ENCODE measurements at places on chromosomes 7 and 10.

GRCh38 chr7:22561895-22562593 is 62.1 kb upstream of the STEAP1B start:
- DNase-seq: no peak

- DNase-seq: no peak
These were observed 15.3 kb downstream of the PLXNA4 start for GRCh38 chr7:132560825-132561529.

GRCh38 chr7:17038783-17039170 is 157.0 kb upstream of the AGR3 start:
- DNase-seq: no peak

DNA sequence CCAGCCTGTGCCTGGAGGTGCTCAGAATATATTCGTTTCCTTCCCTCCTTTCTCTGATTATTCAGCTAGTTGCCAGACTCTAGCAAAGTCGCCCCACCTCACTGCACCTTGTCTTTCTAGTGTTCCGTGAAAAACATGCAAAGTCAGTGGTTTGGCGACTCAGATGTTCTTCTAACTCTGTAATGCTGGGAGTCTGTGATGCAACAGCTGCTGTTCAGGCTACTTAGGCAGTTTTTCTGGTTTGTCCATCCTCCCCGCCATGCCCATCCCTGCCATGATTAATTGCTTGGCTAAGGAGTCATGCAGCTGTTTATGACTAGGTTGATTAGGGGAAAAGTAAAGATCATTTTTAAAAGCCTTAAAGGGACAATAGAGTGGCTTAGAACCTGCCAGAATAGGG is 99.4 kb downstream of the MTPN start:
- no peak for DNase-seq

DNA sequence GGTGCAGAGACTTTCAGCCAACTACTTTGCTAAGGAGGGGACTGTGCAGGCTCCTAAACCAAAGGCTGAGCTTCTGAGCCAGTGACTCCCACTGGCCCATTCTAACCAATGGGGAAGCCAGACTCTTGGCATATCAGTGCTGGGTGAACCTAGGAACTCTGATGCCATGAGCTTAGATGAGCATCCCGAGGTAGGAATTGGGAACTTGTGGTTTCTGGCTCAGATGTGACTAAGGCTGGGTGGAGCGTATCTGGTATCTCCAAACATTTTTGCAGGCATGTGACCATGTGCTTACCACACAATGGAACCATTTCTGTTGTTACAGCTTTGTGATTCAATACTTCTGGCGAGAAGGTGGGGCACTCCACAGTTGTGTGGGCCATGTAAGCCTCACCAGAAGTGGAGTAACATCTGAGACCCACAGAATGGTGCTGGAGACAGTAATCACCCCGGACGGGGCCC is 2.5 kb upstream of the AVPI1 start:
- DNase-seq: no peak

- no peak for DNase-seq
These were observed 179 bp downstream of the PDE1C start for GRCh38 chr7:32070051-32070405.

DNA sequence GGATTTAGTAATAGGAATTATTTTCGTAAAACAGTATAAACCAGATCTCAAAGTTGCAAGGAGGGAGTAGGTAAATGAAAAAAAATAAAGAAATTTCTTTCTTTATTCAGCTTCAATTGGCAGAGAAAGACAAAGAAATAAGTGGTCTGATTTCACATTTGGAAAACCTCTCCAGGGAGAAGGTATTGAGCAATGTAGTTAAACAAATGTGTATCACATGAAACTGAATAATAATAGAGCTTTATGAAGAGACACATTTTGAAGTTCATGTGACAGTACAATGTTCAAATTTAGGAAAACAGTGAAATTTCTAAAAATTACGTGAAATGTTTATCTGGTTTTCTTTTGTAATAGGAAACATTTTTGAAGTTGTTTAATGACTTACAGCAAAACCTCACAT is 63.0 kb downstream of the TAX1BP1 start:
- DNase-seq: no peak

DNA sequence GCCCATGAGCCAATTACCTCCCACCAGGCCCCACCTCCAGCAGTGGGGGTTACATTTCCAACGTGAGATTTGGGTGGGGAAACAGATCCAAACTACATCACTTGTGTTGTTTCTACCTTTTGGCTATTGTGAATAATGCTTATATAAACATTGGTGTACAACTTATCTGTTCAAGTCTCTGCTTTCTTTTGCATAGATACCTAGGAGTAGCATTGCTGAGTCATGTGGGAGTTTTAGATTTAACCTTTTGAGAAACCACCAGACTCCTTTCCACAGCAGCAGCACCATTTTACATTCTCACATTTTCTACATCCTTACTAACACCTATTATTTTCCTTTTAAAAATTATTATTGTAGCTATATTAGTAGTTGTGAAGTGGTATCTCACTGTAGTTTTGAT is 14.4 kb upstream of the FRA10AC1 start:
- no peak for DNase-seq

- DNase-seq: no peak
These were observed 16.5 kb downstream of the ECHDC3 start for GRCh38 chr10:11758527-11759236.

- no peak for DNase-seq
These were observed 214.4 kb downstream of the CREB5 start for GRCh38 chr7:28626624-28627262.

GRCh38 chr7:16040346-16040745 is 353.9 kb upstream of the MEOX2 start:
- DNase-seq: no peak

DNA sequence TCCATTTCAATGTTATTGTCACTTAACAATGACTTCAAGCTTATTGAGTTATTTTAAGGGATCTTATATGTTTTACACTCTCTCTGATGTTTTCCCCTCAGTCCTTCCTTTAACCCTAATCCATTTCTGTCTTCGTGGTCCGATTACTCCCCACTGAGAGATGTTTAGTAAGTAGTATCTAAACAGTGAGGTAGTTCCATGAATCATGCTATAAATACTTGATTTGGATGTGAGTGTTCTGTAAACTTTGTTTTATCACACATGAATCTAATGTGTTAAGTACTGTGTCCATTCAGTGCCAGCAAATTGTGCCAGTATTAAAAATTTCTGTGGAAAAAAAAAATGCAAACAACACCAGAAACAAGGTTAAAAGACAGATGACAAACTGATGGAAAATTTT is 18.6 kb downstream of the RPP30 start:
- DNase-seq: no peak

DNA sequence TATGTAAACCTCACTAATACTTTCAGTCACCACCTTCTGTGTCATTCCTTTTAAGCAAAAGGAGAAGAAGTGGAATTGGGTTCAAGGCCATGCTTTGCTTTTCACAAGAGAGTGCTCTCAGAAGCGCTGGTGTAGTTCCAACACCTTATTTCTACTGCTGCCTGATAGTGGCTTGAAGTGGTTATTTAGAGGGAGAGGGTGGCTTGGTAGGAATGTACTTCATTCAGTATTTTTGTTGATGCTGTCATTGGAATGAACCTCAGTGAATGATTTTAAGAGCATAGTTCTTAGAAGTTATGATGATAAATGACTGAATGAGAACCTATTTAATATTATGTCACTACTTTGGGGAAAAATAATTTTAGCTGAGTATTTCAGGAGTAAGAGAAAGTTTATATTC is 396.7 kb downstream of the EXOC4 start:
- DNase-seq: no peak

GRCh38 chr10:21217107-21217506 is 308.4 kb downstream of the SKIDA1 start:
- no peak for DNase-seq

DNA sequence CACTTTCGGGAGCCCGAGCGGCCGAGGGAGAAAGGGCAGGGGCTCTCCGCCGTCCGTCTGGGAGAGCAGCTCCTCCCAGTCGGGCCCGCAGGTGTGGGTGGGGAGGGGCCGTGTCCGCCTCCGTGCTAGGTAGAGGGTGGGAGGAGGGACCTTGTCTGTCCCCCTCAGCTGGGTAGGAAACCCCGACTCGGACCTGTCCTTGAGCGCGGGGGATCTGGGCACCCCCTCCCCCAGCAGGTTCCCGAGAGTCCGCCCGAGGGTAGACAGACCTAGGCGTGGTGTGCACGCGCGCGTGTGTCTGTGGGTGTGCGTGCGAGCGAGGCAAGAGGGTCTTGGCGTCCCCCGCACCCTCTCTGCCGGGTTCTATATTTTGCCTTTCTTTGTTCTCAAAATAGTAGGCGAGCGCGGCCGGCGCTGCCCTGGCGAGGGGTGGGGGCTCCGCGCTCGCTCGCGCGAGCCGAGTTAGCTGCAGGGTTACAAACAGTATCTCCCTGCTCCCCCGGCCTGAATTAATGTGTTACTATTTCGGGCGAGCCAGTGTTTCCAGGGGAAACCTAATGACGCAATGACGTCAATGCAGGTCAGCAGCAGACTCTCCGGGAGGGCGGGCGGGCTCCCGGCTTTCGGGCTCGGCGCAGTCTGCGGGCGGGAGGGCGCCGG is 73.9 kb upstream of the LEP start:
- DNase-seq: no peak

DNA sequence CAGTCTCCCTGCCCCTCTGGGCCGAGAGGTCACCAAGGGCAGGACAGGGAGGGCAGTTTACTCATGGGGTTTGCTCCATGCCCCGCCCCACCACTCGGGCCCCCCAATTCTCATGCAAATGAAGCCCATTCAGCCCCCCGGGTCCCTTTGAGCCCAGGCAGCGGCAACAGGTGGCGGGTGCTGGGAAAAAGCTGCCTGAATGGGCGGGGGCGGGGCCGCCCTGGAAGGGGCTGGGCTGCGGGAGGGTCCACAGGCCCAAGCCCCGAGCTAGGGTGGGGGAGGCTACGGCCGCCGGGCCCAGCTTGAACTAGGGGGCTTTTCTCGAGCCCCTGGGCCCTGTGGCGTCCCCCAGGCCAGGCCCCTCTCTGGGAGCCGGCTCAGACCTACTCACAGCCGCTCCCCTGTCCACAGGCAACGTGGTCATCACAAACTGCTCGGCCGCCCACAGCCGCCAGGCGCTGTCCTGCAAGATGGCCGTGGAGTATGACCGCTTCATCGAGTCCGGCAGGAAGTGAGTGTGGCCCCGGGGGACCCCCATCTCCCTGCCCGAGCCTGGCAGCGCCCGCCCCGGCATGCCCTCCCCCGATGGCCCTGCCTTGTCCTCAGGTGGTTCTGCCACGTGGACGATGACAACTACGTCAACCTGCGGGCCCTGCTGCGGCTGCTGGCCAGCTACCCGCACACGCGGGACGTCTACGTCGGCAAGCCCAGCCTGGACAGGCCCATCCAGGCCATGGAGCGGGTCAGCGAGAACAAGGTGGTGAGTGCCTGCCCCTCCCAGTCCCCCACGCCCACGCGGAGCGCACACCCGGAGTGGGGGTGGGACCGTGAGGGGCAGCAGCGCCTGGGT is 5.5 kb downstream of the LFNG start:
- DNase-seq: no peak

GRCh38 chr10:72310241-72310633 is 36.5 kb downstream of the DDIT4 start:
- DNase-seq: no peak

GRCh38 chr7:25305831-25306230 is 77.5 kb upstream of the NPVF start:
- no peak for DNase-seq

DNA sequence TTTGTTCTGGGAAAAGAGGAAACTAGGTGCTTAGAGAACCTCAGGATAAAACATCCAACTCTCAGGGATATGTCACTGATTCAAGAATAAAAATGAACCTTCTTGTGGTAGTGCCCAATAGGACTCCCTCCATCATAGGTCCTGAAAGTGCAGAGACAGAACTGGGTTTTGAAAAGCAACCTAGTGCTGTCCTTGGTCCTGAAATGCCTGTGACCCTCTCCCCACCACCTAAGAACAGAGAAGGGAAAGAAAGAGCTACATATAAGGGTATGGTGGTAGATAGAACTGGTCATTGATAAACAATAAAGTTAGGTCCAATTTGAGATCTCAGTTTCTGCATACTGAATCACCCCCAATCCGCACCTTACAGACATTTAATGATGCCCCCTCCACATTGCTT is 953.3 kb downstream of the XPNPEP1 start:
- no peak for DNase-seq

- DNase-seq: no peak
These were observed 8.2 kb upstream of the MAGI2 start for GRCh38 chr7:79461660-79462059.

DNA sequence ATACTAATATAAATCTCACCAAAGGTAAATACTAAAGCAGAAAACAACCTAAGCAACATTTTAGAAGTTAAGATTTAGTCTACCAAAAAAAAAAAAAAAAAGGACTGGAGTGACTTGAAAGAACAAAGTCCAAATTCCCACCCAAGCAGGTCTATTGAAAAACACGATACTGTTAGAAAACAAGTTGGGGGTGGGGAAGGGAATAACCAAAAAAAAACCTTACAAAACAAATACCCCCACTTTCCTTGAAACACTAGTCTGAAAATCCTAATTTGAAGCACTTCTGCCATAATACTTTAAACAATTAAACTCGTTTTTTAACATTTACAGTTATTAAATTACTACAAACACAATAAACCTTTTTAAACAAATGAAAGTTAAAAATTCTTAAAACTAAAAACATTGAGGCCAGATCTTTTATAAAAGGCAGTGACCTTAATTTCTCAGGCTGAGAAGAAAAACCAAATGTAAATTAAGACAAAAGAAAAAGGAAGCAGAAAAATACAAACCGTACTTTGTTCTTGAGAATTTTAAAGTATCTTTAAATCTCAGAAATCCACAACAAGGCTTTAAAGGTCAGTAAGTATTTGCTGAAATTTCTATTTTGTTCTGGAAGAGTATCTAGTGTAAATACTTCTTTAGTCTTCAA is 135.1 kb downstream of the NRBF2 start:
- no peak for DNase-seq

DNA sequence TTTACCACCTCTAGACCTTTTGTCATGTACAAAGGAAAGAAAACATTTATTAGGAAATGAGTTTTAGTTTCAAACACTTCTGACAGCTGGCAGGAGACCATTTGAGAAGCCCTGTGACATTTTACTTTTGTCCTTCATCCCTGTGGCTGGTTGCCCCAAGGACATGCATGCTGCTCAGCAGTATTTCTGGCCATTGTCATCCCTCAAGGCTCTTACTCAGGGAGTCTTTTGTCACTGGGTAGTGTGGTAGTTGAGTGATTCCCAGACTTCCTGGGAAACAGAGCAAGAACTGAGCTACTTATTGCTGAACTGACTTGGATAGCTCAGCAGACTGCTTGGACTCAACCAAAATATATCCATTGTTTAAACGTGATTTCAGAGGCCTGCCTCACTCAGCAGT is 142.8 kb downstream of the LRRC4 start:
- no peak for DNase-seq

- DNase-seq: no peak
These were observed 148.7 kb downstream of the C1GALT1 start for GRCh38 chr7:7330997-7331396.

DNA sequence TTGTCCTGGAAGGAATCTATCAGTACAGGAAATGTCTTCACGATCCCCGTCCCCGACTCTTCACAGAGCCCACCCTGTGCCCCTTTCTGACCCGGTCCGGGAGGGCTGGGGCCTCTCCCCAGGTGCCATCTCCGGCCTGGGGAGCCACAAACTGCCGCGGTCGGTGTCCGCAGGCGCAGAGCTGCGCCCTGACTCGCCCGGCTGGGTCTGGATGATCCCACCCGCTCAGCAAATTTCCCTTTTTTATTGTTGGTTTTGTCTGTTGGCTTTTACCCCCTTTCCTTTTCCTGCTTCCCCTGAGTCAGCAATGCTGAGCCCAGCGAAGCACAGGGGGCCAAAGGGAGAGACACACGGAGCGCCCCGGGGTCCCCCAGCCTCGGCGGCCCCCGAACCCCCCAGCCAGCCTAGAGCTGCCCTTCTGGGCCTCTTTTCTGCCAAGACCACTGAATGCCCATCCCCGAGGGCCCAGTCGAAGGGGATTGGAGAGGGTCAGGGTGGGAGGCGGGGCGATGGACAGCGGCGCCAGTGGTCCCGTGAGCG is 30.9 kb downstream of the LEP start:
- DNase-seq: no peak
